ENCODE measurements at places on chromosomes 4 and X.
A peak's percentile ranks its signal among the peaks of the same experiment; 100 is the strongest.

DNA sequence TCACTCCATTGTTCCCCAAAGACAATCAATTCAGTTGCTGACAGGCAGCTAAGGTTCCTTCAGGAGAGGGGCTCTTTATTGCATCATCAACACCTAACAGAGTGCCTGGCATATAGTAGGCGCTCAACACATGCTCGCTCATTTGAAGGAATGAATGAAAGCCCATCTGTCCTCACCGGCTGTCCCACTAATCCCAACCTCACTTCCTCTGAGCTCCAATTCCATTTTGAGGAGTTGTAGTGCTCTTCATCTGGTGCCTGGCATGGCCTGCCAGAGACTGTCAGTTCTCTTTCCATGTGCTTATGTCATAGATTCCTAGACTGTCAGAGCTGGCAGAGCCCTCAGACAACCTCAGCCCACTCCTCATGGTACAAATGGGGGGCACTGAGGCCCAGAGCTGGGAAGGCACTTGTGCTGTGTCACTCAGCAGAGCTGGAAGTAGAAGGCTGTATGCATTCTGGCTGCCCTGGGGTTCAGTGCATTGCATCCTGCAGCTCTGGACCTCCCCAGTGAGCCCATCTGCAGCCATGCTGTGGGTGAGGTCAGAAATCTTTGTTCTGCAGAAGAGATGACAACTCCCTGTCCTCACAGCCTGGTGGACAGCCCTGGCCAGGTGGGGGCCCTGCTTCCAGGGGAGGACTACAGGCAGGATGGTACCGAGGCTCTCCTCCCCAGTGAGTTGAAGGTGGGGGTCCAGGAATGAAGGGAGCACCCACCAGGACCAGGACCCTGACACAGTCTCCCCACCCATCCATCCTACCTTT, 134.9 kb upstream of the PJA1 start:
- DNase-seq: no peak

GRCh38 chrX:15723887-15724517, 14.1 kb upstream of the CA5B start:
- no peak for DNase-seq

DNA sequence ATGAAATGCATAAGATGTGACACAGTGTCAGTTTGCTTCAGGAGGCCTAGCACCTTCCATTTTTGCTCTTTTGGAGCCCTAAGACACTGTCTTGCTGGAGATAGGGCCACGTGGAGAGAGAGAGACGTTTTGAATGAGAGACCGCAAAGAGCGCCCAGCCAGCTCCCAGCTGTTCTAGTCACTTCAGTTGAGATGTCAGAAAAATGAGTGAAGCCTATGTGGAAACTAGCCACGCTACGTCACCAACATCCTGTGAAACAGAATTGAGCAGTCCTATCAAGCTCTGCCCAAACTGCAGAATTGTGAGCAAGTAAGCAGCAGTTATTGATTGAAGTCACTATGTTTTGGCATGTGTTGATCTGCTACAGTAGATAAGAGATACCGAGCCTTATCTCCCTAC, 13.1 kb downstream of the GPR82 start:
- DNase-seq: no peak

GRCh38 chr4:24979554-24979953, 51.2 kb downstream of the LGI2 start:
- DNase-seq: no peak

DNA sequence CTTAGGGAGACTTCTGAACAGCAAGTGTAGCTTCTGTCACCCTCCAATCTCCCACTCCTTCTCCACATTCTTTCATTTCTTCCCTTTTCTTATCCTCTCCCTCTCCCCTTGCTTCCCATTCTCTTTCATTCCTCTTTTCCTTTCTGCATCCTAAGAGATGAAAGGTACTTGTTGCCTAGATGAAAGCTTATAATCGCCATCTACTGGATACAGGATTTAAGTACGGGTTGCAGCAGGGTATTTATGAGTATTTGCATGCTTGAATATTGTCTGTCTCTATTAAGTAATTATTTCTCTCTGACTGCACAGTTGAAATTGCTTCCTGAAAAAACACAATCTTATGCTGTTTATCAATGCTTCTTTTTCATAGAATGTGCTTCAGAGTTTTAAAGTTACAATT, 174.0 kb upstream of the TENT5D start:
- DNase-seq: no peak

- no peak for DNase-seq
Measured at GRCh38 chr4:185204238-185204910, 574 bp upstream of the CFAP97 start.

GRCh38 chrX:136480383-136480782, 7.4 kb upstream of the BRS3 start:
- DNase-seq: no peak

- DNase-seq: no peak
Measured at GRCh38 chrX:40434947-40435346, 145.8 kb upstream of the ATP6AP2 start.

- DNase-seq: peak; percentile 30
Measured at GRCh38 chr4:16967722-16968121, 69.3 kb upstream of the LDB2 start.
